Activated CD8-positive, alpha-beta memory T cell treated with anti-CD3 and anti-CD28 coated beads for 24 hours (primary cell): ENCODE measurements at places on chromosomes 12 and 14.
A peak's percentile ranks its signal among the peaks of the same experiment; 100 is the strongest.

GRCh38 chr12:54983536-54984101 is 943 bp downstream of the TESPA1 start:
- DNase-seq, result no peak

DNA sequence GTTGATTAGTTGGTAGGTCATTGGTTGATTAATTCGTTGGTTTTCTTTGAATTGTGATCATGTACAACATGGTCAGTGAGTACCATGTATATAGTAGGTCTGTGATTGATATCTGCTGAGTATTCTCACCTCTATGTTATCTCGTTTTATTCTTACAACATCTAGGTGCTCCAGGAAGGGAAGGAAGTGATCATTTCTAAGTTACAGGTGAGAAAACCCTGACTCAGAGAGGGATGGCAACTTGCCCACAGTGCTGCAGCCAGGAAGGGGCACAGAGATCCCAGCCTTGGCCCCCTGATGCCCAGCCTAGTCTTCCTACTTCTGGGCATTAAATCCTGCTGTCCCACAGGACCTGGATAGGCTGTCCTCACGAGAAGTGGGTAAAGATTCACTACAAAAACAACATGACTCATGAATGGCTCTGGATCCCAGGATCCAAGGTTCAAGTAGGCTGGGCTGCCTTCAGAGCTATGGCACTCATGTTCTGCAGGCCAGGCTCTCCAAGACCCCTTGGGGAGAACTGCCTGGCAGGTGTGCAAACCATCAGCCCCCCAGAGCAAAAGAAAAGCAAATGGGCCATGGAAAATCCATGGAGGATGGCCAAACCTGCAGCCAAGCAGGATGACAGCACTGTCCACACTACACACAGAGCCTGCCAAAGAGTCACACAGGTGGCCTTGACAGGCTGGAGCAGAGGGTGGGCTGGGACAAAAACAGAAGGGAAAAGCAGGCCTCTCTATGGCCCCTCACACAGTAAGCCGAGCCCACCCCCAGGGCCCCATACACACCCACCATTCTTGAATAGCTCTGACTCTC is 146.2 kb downstream of the BCL11B start:
- peak; percentile 35 for DNase-seq

- no peak for DNase-seq
Observed at GRCh38 chr12:47894652-47895051, 10.1 kb downstream of the VDR start.

GRCh38 chr12:44889162-44889561 is 13.0 kb upstream of the NELL2 start:
- DNase-seq, result no peak

- DNase-seq, result no peak
Observed at GRCh38 chr12:5439371-5439771, 7.5 kb downstream of the NTF3 start.

DNA sequence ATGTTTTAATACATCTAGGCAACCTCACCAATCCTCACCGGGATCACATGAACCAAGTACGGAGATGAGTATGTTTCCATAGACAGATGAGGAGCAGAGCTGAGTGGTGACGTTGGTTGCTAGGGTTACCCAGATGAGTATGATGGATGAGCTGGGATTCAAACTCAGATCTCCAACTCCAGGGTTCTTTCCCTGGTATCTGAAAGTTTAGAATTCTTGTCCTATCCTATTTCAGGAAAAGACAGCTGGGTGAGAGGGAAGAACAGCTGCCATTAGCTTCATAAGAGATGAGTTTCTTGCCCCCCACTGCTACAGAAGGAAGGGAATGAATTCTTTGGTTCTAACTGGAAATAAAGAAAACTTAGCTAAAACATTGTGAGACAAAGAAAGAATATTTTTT is 728.9 kb upstream of the TBX3 start:
- DNase-seq, result no peak

GRCh38 chr12:29066011-29066588 is 83.0 kb upstream of the FAR2 start:
- no peak for DNase-seq

- peak; percentile 63 for DNase-seq
Observed at GRCh38 chr12:120820884-120821510, 83.2 kb downstream of the SPPL3 start.

DNA sequence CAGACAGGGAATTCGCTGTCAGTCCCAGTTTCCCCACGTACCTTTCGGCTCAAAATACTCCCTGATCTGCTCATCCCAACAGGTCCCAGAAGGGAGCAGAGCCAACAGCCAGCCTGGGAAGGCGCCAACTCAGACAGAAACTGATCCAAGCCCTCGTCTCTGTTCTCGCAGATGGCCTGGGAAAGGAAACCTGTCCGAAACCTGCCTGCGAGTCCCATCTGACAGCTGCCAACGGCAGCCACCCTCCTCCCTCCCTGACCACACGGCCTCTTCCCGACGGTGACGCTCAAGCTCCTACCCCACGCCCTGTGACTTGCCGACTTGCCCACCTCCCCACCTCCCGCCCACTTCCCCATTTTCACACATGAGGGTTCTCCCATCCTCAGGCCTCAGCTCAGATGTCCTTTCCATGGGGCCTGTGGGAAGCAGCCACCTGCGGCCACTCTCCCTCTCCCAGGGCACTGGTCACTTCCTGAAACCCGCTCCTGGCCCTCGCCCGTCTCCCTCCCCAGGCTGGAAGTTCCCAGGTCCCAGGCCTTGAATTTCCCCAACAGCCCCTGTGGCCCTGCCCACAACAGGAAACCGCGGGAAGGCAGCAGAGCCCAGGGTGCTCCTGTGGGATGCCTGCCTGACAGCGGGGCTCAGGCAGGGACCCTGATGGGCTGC is 60.9 kb upstream of the FBRSL1 start:
- DNase-seq, result no peak

DNA sequence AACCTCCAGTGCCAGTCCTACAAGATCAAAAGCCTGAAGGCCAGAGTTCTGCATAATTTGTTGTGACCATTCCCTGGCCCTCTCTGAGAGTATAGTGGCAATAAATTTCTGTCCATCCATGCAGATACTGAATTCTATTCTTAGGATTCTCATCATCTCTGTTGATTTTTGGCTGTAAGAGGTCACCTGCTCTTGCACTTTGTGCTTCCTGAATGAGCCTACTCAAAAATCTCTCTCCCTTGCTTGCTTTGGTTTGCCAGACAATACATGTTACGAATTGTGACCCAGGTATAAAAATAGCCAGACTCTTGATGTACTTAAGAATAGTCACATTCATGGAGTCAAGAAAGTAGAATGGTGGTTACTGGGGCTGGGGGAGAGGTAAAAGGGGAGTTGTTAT is 16.7 kb downstream of the ZNF664 start:
- no peak for DNase-seq

DNA sequence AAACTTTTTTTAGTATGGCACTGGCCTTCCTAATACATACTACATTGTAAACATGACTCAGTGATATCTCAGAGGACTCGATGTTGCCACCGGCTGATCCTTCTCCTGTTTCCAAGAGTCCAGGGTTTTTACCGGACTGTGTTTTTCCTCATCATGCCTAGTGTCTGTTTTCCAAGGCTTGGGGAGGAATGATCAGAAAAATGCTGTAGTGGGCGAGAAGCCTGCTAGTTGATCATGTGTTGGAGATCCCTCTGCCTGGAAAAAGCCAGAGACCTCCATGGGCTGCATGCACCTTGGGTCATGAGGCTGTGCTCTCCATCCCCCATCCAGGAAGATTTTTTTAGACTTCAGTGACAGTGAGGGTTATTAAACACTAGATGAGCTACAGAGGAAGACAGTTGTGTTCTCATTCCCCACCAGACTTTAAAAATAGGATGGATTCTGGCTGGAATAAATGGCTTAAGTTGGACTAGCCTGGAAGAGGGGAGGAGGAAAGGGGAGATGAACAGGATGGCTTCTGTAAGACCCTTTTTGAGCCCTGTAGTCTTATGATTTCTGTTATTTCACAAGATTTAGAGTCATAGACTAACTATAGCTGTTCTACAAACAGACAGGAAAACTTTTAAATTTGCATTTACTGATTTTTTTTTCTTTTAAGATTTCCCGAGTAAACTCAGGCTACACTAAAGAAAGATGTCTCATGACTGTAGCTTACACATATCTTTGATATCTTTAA is 145.7 kb downstream of the SAMD4A start:
- no peak for DNase-seq

- DNase-seq, result no peak
Observed at GRCh38 chr12:17976202-17976601, 113.8 kb downstream of the RERGL start.
